ENCODE measurements at places on chromosomes 5 and 9.

- DNase-seq: no peak
Measured at GRCh38 chr5:103862398-103862797, 299.8 kb upstream of the NUDT12 start.

- DNase-seq: no peak
Measured at GRCh38 chr5:164336906-164337305, 831.5 kb downstream of the MAT2B start.

DNA sequence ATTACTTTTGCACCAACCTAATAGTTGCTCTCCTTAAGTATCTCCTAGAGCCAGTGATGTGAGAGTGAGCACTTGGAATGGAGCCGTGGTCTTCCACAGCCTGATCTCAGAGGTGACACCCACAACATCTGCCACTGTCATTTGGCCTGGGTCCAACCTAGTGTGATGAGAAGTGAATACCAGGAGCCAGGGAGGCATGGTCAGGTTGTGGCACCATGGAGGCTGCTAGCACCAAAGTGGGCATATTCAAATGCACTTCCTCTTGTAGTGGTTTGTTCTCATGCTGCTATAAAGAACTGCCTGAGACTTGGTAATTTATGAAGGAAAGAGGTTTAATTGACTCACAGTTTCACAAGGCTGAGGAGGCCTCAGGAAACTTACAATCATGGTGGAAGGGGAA lies 22.6 kb upstream of the CEP72 start:
- DNase-seq: no peak

DNA sequence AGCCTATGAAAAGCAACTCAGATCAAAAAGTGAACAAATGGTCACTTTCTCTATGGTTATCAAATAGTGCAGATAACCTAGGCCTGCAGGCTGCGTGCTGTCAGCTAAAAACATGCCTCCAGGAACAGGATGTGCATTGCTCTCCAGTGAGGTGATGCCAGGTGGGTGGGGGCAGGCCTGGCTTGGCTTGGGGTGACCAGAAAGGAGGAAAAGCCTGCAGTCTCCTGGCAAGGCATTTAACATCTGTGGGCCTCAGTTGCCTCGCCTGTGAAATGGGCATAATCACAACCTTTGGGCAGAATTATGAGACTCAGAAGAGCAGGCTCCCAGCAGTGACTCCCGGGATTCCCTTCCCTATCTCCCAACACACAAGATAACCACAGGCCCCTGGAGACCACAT lies 135.9 kb downstream of the COL23A1 start:
- no peak for DNase-seq

DNA sequence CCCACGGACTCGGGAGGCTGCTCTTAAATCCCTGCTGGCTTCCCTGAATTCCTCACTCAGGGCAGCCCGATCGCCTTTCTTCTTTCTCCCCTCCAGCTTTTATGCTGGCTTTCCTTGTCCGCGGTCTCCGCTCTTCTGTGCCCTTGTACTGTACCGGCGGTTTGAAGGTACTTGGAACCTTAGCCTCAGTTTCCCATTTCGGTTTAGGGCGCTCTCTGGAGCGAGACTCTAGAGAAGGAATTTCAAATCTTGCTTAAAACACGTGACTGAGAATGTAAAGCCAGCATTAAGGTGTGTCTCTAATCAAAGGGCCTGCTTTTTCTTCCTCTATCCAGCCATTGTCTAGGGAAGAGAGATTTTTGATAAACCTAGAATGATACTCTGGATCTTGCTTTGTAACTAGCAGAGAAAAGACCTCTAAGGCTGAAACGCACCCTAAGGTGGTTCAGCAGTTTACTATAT lies 650 bp downstream of the GPR107 start:
- no peak for DNase-seq

DNA sequence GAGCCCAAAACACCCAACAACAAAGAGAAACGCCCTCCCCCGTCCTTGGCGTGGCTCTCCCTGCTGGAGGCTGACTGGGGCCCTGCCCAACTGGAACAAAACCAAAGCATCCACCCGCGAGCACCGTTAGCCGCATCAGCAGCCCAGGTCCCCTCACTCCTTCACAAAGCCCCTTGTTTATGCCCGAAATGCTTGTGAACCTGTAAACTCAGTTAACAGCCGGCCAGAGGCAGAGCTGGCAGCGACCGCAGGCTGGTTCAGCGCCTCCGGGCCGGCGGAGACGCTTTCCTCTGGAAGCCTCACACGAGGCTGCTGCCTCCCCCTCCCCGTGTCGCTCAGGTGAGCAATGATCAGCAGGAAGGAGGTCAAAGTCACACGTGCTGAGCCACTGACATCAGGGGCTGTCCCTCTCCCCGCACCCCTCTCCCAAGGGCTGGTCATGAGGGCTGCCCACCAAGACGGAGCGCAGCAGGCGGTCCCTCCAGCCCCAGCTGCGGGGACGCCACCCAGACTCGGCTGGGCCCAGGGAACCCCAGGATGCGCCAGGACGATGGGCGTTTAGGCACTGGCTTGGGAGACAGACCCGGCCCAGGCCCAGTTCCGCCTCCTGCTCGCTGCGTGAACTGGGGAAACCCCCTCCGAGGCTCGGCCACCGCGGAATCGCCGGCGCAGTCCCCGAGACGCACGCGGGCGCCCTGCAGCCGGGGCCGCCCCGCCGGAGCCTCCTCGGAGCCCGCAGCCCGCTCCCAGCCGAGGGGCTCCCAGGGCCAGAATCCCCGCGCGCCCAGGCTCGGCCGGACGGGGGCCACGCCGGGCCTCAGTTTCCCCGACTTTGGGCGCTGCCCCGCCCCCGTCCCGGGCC lies 563 bp downstream of the SNAPC4 start:
- no peak for DNase-seq

- no peak for DNase-seq
Measured at GRCh38 chr5:147752033-147752432, 30.5 kb downstream of the JAKMIP2 start.

- no peak for DNase-seq
Measured at GRCh38 chr9:108815156-108815555, 40.6 kb downstream of the ACTL7B start.

- DNase-seq: no peak
Measured at GRCh38 chr5:116719106-116719505, 144.5 kb upstream of the SEMA6A start.

GRCh38 chr5:32508806-32509805 lies 64.6 kb upstream of the ZFR start:
- no peak for DNase-seq

GRCh38 chr9:83403527-83404238 lies 134.5 kb downstream of the FRMD3 start:
- no peak for DNase-seq

DNA sequence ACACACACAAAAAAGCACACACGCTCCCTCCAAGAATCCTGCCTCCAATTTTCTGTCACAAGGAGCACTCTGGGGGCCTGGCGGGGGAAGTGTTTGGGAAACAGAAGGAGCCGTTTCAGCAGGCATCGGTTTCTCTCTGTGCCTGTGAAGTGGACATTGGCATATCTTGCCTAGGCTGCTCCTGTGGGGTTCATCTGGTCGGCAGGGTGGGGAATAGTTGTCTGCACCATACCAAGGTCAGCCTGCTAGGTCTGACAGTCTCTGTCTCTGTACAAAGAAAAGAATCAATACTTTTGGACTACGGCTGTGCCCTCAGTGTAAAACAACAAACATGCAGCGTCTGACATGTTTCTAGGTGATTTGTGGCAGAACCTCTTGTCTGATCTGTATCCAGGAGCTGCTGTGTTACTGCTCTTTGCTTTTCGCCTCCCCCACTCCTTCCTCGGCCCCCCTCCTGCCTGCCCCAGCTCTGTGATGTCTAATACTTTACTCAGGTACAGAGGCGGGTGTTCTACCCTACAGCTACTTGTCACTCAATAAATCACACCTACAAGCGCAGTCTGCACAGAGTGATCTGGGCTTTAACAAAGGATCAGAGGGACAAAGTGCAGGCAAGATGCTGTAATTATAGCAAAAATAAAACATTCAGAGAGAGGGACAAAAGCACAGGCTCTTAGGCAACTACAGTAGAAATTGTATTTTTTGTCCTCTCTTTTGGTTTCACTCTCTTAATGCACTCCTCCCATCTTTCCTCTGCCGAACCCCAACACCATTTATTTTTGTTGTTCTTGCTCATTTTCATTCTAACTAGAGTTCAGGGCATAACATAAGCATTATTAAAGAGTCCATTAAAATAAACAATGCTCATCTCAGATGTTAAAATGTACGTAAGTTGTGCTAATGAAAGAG lies 216.7 kb downstream of the BNC2 start:
- DNase-seq: no peak

DNA sequence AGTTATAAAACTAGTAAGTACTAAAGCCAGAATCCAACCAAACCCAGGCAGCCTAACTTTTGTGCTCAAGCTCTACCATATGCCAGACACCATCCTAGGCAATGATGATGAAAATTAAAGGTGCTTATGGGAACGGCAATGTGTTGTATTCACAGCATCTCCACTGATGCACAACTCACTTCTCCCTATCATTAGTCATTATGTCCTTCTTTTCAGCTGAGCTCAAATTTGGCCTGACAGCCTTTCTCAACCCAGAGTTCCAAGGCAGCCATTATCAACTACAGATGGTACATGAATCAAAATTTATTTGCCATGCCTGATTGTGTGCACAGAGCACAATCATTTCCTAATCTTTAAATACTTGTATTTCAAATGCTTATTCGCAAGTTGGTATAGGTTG lies 121.6 kb upstream of the TNPO1 start:
- DNase-seq: no peak

GRCh38 chr5:12777342-12777741 lies 873.1 kb upstream of the CTNND2 start:
- DNase-seq: no peak

GRCh38 chr5:58716713-58717112 lies 133.8 kb downstream of the RAB3C start:
- no peak for DNase-seq

GRCh38 chr5:133957080-133957479 lies 11.3 kb downstream of the C5orf15 start:
- no peak for DNase-seq

DNA sequence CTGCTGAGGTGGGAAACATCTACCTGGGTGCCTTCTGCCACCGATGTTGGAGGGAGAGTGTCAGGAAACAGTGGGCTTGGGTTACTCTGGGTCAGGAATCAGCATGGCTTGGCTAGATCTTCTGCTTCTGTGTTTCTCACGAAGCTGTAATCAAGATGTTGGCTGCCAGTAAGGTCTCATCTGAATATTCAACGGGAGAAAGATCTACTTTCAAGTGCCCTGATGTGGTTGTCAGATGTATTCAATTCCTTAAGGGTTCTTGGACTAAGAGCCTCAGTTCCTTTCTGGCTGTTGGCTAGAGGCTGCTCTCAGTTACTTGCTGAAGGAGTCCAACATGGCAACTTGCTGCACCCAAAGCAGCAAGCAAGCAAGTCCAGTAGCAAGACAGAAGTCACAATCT lies 41.9 kb upstream of the STOM start:
- DNase-seq: no peak

DNA sequence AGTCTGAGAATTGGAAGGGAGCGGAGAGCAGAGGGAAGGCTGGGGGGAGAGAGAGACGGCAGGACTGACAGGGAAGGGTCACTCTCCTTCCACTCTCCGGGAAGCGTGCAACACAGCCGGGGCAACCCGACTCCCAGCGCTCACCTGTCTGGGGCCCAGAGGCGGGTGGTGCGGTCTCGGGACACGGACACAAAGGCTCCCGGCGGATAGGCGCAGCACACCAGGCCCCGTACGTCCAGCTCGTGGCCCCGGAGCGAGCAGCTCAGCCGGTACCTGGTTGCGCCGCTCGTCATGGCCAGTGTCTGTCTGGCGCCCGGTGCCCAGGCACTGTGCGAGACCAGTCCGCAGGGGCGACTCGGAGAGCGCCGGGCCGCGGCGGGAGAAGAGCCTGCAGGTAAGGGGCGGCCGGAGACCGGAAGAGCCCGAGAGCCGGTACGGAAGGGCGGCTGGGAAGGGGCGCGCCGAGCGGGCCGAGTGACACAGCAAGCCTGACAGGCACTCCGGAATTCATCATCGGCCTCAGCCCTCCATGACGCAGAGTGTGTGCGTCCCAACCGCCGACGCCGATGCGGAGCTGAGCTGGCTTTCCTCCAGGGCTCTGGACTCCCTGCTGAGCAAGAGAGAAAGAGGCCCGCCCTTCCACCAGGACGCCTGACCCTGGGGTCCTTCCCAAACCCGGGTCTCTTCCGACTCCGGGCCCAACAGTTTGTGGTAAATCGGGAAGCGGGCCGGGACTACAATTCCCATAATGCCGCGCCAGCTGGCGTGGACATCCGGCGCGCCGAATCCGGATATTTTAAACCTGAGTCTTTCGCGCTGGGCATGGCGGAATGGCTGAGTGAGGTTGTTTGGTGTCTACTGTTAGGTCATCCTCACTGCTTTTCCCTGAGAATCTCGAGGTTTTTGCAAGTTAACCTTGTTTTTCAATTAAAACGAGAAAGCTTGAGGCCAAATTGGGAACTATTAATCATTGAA lies at the start of gene PLAA:
PLAA (minus strand) TSS at position 490 of the 975 bp plus-strand sequence; CDS start at position 293, 197 bp downstream.
- DNase-seq: peak; percentile 71

DNA sequence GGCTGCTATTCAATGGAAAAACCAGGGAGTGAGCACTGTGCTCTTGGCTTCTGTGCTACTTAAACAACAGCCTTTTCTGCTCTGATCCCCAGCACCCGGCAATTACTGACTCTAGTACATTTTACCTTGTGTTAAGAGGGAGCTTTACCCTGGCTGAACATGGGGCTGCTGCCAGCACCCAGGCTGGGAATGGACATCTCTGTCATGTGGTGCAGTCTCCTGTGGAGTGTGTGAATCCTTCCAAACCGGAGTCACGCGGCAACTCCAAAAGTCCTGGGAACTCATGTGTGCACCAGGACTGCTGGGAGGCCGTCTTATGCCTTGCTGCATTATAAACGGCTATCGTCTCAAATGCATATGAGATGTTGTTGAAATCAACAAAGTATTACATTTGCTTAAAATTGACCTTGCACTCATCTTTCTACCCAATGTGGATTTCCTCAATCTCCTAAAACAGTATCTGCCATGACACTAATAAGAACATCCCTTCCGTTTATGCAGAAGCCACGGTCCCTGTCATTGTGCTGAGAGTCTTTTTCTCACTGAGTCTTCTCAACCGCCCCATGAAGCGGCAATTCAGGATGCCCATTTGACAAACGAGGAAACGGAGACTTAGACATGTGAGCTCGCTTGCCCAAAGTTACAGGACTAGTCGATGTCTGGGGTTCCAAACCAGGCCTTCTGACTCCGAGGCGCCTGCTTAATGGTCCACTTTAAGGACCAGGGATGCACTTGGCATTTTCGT lies 884 bp upstream of the GSN start:
- DNase-seq: no peak

GRCh38 chr5:152086668-152087067 lies 162.0 kb upstream of the GLRA1 start:
- DNase-seq: no peak

- DNase-seq: no peak
Measured at GRCh38 chr9:72681283-72681630, 159.8 kb downstream of the TMC1 start.

GRCh38 chr5:17113174-17113958 lies 104.1 kb upstream of the BASP1 start:
- no peak for DNase-seq

DNA sequence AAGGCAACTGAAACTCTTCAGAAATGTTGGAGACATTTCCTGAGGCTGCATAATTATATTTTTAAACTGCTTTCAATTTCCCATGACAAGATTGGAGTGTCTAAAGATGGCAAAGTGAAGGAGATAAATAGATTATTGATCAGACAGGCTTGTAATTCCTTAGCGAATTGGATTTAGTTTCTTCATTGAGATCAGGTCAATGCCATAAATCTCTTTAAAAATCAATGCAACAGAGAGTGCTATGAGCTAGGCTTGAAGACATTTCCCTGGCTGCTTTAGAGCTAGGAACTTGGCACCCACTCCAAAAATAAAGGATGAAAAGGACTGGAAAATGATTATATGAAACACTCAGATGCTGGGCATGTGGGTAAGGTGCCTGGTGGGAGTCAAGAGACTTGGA lies 828.4 kb downstream of the TLR4 start:
- no peak for DNase-seq

GRCh38 chr5:152465140-152465539 lies 60.1 kb upstream of the NMUR2 start:
- no peak for DNase-seq

Measured in stimulated activated CD8-positive, alpha-beta memory T cell treated with anti-CD3 and anti-CD28 coated beads, Interleukin-4, amount 100 ng/mL, for 1 hour (primary cell).